ENCODE measurements at places on chromosomes 12 and 14. TPM values are rescaled to one million over a fixed set of nuclear protein-coding genes. Genes with fewer than 3 reads are reported as not detected.

The INTS13 gene
- polyA plus RNA-seq: 34.5 TPM

The PZP gene
- polyA plus RNA-seq: 0.46 TPM

The UBR7 gene
- polyA plus RNA-seq: 39.9 TPM

The CARMIL3 gene
- polyA plus RNA-seq: 2.3 TPM

The APOLD1 gene
- polyA plus RNA-seq: 9.3 TPM

The NTS gene
- 4.7 TPM for polyA plus RNA-seq

The MUCL1 gene
- polyA plus RNA-seq: not detected

The MYF6 gene
- not detected for polyA plus RNA-seq

The GLI1 gene
- 17.2 TPM for polyA plus RNA-seq

The CD63 gene
- polyA plus RNA-seq: 687 TPM

The BICDL1 gene
- polyA plus RNA-seq: 29.9 TPM

The ANG gene
- 4.0 TPM for polyA plus RNA-seq

The HHIPL1 gene
- polyA plus RNA-seq: 2.0 TPM

The SELPLG gene
- 2.3 TPM for polyA plus RNA-seq

The ADAM21 gene
- polyA plus RNA-seq: 0.27 TPM

The AGAP2 gene
- polyA plus RNA-seq: 2.0 TPM

The LDHB gene
- 1,587 TPM for polyA plus RNA-seq

The LPAR5 gene
- 1.0 TPM for polyA plus RNA-seq

The UTP20 gene
- 18.3 TPM for polyA plus RNA-seq

The CABP1 gene
- polyA plus RNA-seq: 4.6 TPM

The PAX9 gene
- polyA plus RNA-seq: 0.44 TPM

The ALG10B gene
- polyA plus RNA-seq: 14.1 TPM

The IAPP gene
- polyA plus RNA-seq: not detected

The ERG28 gene
- polyA plus RNA-seq: 41.1 TPM

The IRAK3 gene
- 2.7 TPM for polyA plus RNA-seq

The PACS2 gene
- polyA plus RNA-seq: 59.3 TPM

The GZMB gene
- polyA plus RNA-seq: 0.60 TPM

The P3H3 gene
- polyA plus RNA-seq: 31.5 TPM

The CLMN gene
- 25.1 TPM for polyA plus RNA-seq

The PRH2 gene
- 0.23 TPM for polyA plus RNA-seq

The PROX2 gene
- polyA plus RNA-seq: 0.44 TPM

The ANKRD33 gene
- 0.27 TPM for polyA plus RNA-seq

Measured in right renal pelvis (tissue), 4 donors.